ENCODE measurements at places on chromosomes 6 and 20. TPM values are rescaled to one million over a fixed set of nuclear protein-coding genes. Genes with fewer than 3 reads are reported as not detected.

- H3K4me1 ChIP-seq, result no peaks in the 10 kb centered on the region
- no peaks in the 10 kb centered on the region for H3K27me3 ChIP-seq
- DNase-seq, result peak; percentile 26
- no peak overlapping the region for H3K27ac ChIP-seq
- no peak overlapping the region for H3K4me3 ChIP-seq
These were observed 96.7 kb upstream of the FAM184A start for GRCh38 chr6:119174879-119175817.

The MYLK4 gene
- total RNA-seq, result 0.51 TPM

The FOXS1 gene
- total RNA-seq, result not detected

GRCh38 chr6:17870300-17871188 lies 116.9 kb downstream of the KIF13A start:
- peak; percentile 25 for DNase-seq
- no peak overlapping the region for H3K27ac ChIP-seq
- no peaks in the 10 kb centered on the region for H3K27me3 ChIP-seq
- H3K36me3 ChIP-seq, result no peaks in the 10 kb centered on the region
- no peak overlapping the region for H3K4me3 ChIP-seq

The KIF13A gene
- total RNA-seq, result 46.0 TPM

GRCh38 chr20:63422653-63423052 lies 49.8 kb downstream of the KCNQ2 start:
- H3K4me3 ChIP-seq, result no peak overlapping the region
- no peaks in the 10 kb centered on the region for H3K36me3 ChIP-seq

DNA sequence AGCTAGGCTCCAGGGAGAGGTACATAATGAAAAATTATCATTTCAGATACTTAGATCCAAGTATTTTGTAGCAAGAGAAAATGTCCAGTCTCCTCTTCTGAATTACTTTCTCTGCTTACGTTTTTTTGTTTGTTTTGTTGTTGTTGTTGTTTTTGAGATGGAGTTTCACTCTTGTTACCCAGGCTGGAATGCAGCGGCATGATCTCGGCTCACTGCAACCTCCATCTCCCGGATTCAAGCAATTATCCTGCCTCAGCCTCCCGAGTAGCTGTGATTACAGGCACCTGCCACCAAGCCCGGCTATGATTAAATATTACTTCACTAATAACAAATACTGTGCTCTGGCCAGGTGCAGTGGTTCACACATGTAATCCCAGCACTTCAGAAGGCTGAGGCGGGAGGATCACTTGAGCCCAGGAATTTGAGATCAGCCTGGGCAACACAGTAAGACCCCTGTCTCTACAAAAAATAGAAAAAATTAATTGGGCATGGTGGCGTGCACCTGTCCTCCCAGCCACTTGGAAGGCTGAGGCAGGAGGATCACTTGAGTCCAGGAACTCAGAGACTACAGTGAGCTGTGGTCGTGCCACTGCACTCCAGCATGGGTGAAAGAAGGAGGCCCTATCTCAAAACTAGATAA lies 155.0 kb upstream of the JARID2 start:
- DNase-seq, result no peak
- no peaks in the 10 kb centered on the region for H3K27me3 ChIP-seq
- no peaks in the 10 kb centered on the region for H3K4me1 ChIP-seq
- no peak overlapping the region for H3K27ac ChIP-seq
- no peaks in the 10 kb centered on the region for H3K36me3 ChIP-seq

GRCh38 chr6:89084954-89085353 lies 4.4 kb downstream of the PNRC1 start:
- H3K27ac ChIP-seq, result no peak overlapping the region
- peaks cover 20% of the 10 kb centered on the region for H3K4me1 ChIP-seq
- peaks cover 23% of the 10 kb centered on the region for H3K36me3 ChIP-seq
- H3K27me3 ChIP-seq, result no peaks in the 10 kb centered on the region
- H3K4me3 ChIP-seq, result no peak overlapping the region
- no peak for DNase-seq

DNA sequence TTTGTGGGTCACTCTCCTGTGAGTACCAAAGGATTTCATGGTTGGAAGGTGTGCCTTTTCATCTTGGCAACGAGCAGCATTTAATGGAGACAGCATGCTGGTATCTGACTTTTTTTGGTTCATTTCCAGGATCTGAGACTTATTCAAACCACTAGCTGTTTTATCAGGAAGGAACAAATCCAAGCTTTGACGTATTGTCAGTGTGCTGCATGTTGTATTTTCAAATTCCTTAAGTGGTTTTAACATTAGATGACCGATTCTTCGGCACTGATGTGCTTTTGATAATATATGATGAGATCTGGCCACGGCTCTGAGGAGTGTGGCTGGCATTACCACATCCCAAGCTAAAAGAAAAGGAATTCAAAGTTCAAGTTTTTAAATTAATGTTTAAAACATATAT lies 6.4 kb downstream of the RMND1 start:
- H3K36me3 ChIP-seq, result no peaks in the 10 kb centered on the region
- H3K4me3 ChIP-seq, result peak overlapping the region; percentile 31
- H3K27ac ChIP-seq, result peak overlapping the region; percentile 87
- no peaks in the 10 kb centered on the region for H3K27me3 ChIP-seq
- H3K4me1 ChIP-seq, result peaks cover 40% of the 10 kb centered on the region

The ANGPT4 gene
- not detected for total RNA-seq

The MROH8 gene
- total RNA-seq, result 4.2 TPM

- no peaks in the 10 kb centered on the region for H3K4me1 ChIP-seq
- no peaks in the 10 kb centered on the region for H3K36me3 ChIP-seq
- peaks cover 15% of the 10 kb centered on the region for H3K27me3 ChIP-seq
These were observed 85.7 kb upstream of the CDH4 start for GRCh38 chr20:61166324-61166723.

The ERVFRD-1 gene
- total RNA-seq, result not detected

- no peaks in the 10 kb centered on the region for H3K27me3 ChIP-seq
- no peaks in the 10 kb centered on the region for H3K36me3 ChIP-seq
- H3K4me1 ChIP-seq, result no peaks in the 10 kb centered on the region
- peak; percentile 70 for DNase-seq
These were observed 231.9 kb downstream of the PKHD1 start for GRCh38 chr6:51855310-51856082.

- peak; percentile 62 for DNase-seq
- H3K27ac ChIP-seq, result peak overlapping the region; percentile 86
- H3K36me3 ChIP-seq, result no peaks in the 10 kb centered on the region
- H3K4me1 ChIP-seq, result peaks cover 22% of the 10 kb centered on the region
These were observed 7.0 kb downstream of the SYNGAP1 start for GRCh38 chr6:33426590-33427511.

DNA sequence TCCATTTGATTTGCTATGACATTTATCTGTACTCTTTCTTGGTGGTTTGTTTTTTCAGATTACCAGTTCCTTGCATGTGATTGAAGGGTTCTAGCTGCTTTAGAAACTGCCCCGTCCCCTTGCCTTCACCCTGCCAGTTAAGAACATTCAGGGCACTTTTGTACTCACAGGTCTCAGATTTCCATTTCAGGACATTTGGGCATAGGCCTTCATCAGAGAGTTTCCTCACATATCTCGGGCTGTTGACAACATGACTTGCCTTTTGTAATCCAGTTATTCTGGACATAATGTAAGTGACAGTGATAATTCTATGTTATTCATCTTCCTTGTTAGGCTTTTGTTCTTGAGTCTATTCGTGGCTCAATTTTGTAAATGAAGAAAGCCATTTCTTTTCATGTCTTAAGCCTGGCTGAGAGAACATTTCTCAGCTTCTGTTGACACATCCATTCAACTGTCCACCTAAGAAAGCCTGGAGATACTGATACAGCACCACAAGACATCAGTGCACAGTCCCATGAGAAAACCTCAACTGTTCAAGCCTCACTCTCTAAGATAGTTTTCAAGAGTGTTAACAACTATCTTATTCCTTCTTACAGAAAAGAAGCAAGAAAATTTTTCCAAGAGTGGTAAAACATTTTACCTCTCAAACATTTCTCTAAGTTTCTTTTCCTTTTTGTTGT lies 209.3 kb upstream of the SGK1 start:
- no peaks in the 10 kb centered on the region for H3K4me1 ChIP-seq
- no peaks in the 10 kb centered on the region for H3K27me3 ChIP-seq
- no peak overlapping the region for H3K4me3 ChIP-seq
- no peaks in the 10 kb centered on the region for H3K36me3 ChIP-seq
- DNase-seq, result no peak

DNA sequence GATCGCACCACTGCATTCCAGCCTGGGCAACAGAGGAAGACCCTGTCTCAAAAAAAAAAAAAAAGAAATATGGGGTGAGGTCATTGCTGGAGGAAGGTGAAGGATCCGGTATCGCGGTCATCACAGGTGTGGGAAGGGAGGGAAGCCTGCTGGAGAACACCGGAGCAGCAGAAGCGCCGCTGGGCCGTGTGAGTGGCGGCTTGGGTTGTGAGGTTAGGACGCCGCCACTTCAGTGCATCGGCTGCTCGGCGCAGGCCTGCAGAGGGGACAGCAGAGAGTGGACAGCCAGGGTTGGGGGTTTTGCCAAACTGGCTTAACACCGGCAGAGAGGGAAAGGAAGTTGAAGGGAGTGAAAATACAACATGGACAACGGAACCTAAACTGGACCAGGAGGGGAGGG lies 5.4 kb downstream of the TLDC2 start:
- H3K27me3 ChIP-seq, result no peaks in the 10 kb centered on the region
- no peak overlapping the region for H3K27ac ChIP-seq
- no peak overlapping the region for H3K4me3 ChIP-seq
- H3K36me3 ChIP-seq, result no peaks in the 10 kb centered on the region

GRCh38 chr20:10893321-10893720 lies 219.5 kb upstream of the JAG1 start:
- H3K36me3 ChIP-seq, result no peaks in the 10 kb centered on the region
- no peak overlapping the region for H3K4me3 ChIP-seq
- no peak overlapping the region for H3K27ac ChIP-seq
- H3K27me3 ChIP-seq, result 0 out of 2 replicates have a peak, but pooled peaks cover 4% of the 10 kb centered on the region
- no peak for DNase-seq

The CST11 gene
- total RNA-seq, result not detected

DNA sequence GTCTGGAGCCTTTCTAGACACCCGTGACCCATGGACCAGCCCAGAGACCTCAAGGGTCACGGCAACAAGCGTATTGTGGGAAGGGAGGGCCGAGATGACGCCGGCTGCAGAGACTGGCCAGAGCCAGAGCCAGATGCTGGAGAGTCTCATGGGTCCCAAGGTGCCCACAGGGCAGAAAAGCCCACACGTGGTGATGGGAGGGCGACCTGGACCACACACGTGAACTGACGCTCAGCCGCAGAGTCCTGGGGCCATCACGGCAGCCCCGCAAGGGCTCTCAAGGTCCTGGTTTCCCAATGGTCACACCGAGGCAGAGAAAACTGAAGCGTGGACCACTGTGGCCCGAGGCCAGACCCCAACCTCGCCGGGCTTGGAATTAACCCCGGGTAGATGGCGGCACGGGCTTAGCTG lies 92.6 kb downstream of the YTHDF1 start:
- no peak for DNase-seq
- H3K4me1 ChIP-seq, result no peaks in the 10 kb centered on the region
- no peak overlapping the region for H3K4me3 ChIP-seq
- peaks cover 28% of the 10 kb centered on the region for H3K27me3 ChIP-seq
- no peaks in the 10 kb centered on the region for H3K36me3 ChIP-seq

DNA sequence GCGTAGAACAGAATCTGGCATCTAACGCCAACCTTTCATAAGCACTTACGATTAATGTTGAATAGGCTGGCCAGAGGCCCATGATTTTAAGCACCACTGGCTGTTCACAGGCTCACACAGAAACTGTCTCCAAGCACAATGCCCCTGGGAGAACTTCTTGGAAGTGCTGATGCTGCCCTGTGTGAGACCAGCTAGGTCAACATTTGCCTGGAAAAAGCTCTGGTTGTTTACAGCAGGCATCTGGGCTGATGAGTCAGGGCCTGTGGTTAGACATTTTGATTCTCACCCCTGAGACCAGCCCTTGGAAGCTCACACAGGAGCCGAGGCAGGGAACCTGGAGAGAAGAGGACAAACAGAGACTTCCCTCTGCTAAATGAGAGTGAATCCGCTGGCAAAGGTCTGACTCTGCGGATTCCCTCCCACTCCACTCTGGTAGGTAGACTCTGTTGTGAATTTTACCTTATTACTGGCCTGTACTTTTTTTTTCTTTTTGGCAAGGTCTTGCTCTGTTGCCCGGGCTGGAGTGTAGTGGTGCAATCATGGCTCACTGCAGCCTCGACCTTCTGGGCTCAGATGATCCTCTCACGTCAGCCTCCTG lies 6.8 kb upstream of the SULF2 start:
- H3K27me3 ChIP-seq, result peaks cover 13% of the 10 kb centered on the region
- no peak overlapping the region for H3K4me3 ChIP-seq
- H3K27ac ChIP-seq, result peak overlapping the region; percentile 2
- peaks cover 8% of the 10 kb centered on the region for H3K4me1 ChIP-seq
- no peaks in the 10 kb centered on the region for H3K36me3 ChIP-seq
- peak; percentile 95 for DNase-seq

The PXDC1 gene
- total RNA-seq, result 167 TPM

DNA sequence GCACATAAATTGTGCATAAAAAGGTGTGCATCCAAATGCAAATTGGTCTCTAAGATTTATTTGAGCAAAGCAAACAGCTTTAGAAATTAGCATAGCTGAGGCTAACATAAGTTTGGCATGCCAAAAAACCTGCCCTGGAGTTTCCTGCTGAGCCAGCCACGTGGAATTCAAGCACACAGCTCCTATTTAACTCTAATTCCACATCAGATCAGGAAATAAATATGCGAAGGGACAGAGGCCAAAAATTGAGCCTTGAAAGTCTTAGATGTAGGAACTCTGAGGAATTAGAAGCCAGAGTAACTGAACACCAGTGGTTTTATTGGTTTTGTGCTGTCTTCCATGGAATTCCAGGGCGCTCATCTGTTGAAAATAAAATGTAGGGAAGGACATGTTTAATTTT lies 19.6 kb downstream of the SOBP start:
- DNase-seq, result no peak
- H3K4me1 ChIP-seq, result no peaks in the 10 kb centered on the region
- no peak overlapping the region for H3K27ac ChIP-seq
- H3K36me3 ChIP-seq, result no peaks in the 10 kb centered on the region

GRCh38 chr6:106099235-106099537 lies 13.1 kb downstream of the PRDM1 start:
- H3K27ac ChIP-seq, result no peak overlapping the region
- peaks cover 35% of the 10 kb centered on the region for H3K36me3 ChIP-seq
- peaks cover 24% of the 10 kb centered on the region for H3K4me1 ChIP-seq
- no peak for DNase-seq
- H3K27me3 ChIP-seq, result no peaks in the 10 kb centered on the region

GRCh38 chr6:46850792-46851191 lies 57.6 kb downstream of the MEP1A start:
- no peaks in the 10 kb centered on the region for H3K36me3 ChIP-seq
- no peak overlapping the region for H3K4me3 ChIP-seq
- no peaks in the 10 kb centered on the region for H3K4me1 ChIP-seq
- H3K27ac ChIP-seq, result no peak overlapping the region

DNA sequence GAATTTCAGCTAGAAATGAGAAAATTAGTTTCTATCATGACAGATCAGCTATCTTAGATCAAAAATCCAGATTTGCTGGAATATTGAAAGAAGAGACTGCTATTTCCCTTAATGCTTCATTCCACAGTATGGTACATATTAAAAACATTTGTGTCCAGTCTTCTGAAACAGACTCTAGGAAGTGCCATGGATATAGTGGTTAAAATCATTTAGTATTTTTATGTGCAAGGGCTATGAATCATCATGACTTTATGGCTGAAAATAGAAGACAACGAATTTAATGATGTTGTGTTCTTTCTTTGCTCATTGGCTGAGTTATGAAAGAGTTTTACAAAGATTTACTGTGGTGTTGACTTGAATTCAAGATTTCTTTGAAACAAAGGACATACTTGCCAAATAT lies 146.6 kb downstream of the ANKRD60 start:
- no peaks in the 10 kb centered on the region for H3K27me3 ChIP-seq
- H3K4me1 ChIP-seq, result peaks cover 27% of the 10 kb centered on the region
- H3K27ac ChIP-seq, result peak overlapping the region; percentile 22
- peak; percentile 85 for DNase-seq
- no peaks in the 10 kb centered on the region for H3K36me3 ChIP-seq
- peak overlapping the region; percentile 23 for H3K4me3 ChIP-seq
